ENCODE measurements at places on chromosomes 4 and X.

- DNase-seq = peak; percentile 14
Measured at GRCh38 chr4:39044956-39045826, 13.0 kb upstream of the TMEM156 start.

DNA sequence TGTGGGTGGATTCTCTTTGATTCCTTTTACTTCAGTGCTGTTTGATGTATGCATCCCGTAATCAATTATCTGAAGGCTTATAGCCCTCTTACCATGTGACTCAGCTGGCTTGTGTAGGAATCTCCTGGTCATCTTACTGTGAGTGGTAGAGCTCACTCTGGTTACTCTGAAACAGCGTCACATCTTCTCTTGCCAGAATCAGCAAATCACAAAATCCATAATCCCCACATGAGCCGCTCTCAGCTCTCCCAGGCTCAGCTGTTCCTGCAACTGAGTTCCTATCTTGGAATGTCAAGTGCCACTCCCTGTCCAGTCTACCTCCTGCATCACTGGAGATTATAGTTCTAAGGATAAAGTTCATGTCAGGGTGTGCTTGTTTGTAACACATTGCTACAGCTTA lies 278.0 kb downstream of the FBXO8 start:
- no peak for DNase-seq

DNA sequence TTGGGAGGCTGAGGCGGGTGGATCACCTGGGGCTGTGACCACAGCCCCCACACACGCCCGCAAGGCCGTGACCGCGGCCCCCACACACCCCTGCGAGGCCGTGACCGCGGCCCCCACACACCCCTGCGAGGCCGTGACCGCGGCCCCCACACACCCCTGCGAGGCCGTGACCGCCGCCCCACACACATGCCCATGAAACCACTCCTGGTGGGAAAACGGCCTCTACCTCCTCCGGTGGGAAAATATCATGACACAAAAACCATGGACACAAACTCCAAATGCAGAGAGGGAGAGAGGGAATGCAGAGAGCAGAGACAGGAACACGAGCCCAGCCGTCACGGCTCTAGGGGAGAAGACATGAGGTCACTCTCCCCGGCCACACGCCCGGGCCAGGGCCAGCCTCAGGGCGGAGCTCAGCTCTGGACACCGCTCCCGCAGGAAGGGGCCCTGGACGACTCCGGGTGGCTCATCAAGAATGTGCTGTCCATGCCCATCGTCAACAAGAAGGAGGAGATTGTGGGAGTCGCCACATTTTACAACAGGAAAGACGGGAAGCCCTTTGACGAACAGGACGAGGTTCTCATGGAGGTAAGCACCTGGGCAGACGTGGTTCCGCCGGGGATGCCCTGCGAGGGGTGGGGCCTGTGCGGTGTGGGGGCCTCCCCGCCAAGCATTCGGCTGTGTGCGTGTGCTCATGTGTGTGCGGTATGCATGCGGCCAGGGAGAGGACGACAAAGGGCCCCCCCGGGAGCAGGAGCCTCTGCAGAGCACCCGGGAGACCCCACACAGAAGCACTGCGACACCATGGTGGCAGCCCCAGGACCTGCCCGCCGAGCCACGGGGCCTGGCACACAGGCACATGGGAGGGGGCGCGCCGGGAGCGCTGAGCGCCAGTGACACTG lies 17.4 kb downstream of the ATP5ME start:
- no peak for DNase-seq

- DNase-seq = no peak
Measured at GRCh38 chrX:95044331-95044730, 1370.3 kb downstream of the FAM133A start.

- no peak for DNase-seq
Measured at GRCh38 chrX:79089896-79090584, 54.4 kb upstream of the GPR174 start.

GRCh38 chrX:106608016-106608415 lies 3.8 kb upstream of the RADX start:
- no peak for DNase-seq

- DNase-seq = no peak
Measured at GRCh38 chr4:101458914-101459313, 111.6 kb upstream of the PPP3CA start.

DNA sequence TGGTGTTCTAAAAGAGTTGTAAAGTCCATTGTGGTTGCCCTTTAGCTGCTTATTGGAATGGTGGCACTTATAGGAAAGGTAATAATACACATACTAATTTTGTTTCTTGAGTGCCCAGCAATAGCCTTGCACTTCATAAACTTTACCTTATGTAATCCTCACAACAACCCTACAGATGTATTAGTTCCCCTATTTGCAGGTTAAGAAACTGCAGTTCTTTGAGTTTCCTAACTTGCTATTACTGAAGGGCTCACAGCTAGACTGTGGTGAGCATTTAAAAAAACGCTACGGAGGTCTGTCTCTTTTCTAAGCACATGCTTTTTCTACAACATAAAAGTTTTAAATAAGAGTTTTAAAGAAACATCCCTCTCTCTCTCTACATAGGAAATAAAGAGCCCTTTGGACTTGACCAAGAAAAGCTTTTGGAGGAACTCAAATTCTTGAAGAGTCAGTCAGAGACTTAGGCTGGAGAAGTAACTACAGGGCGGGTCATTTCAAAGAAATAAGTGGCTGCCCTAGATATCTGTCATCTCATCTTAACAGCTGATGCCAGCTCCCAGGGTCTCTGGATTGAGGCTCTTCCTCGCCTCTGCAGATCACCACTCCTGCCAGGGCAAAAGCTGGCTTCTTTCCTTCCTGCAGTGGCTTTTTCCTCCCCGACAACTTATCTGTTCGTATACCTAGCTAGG lies 42.0 kb upstream of the FBXW7 start:
- DNase-seq = no peak

DNA sequence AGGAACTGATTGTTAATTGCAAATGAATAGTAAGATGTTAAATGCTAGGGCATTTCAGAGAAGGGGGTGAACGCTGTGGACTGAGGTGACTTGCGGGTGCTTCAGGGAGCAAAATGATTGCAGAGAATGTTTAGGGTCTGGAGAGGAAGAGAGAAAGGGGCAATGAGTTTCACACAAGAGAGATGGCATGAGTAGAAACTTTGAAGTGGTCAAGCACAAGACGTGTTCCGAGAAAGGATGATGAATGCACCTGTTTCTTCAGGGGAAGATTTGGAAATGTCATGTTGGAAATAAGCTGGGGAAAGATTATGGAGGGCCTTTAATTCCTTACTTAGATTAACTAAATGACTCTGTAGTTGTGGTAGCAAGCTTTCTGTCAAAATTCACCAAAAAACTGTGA lies 43.4 kb downstream of the DTHD1 start:
- DNase-seq = no peak

DNA sequence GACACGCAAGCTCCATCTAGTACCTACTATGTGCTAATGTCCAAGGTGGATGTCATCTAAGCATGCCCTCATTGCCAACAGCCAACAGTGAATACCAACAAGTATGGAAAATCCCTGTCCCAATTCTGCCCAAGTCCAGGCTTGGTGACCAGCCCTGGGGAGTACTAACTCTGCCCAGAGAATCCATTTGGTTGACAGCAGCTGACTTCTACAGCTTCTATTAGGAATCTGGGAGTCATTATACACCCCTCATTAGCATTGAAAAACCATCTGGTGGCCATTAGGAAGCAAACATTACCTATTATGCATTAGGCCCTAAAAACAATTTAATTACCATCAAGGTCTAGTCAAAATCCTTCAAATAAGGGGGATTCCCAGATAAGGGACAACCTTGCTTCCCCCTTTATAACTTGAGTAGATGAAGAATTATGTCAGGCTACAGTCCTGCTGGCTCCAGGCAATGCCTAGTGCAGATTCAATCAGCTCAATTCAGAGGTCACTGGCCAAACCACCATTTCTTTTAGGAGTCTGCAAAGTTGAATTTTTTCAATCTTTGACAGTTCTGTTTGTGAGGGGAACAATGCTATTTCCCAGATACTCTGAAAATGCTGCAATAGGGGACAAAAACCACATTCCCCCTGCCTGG lies 228.0 kb upstream of the LDB2 start:
- no peak for DNase-seq

DNA sequence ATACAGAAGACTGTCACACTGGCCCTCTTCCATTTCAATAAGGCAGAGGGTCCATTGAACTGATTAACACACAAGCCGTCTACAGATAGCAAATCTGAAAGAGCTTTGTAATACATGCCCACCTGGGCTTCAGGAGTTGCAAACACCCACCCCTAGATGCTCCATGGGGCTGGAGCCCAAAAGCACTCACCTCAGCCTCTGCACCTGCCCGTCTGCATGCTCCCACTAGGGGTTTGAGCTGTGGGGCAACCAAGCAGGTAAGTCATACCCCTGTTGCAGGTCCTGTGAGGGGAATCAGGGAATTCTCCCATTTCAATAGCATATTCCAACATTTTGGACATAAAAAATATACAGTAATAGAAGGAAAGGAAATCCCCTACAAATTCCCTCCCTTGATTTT lies 243.0 kb upstream of the KCNIP4 start:
- no peak for DNase-seq

- DNase-seq = no peak
Measured at GRCh38 chrX:20143111-20143510, 1.5 kb upstream of the EIF1AX start.

GRCh38 chr4:82508806-82509428 lies 52.9 kb downstream of the TMEM150C start:
- no peak for DNase-seq
